ENCODE measurements at places on chromosomes 6 and 20.
A peak's percentile ranks its signal among the peaks of the same experiment; 100 is the strongest.

- no peak for DNase-seq
Observed at GRCh38 chr6:24933266-24933665, 2.5 kb downstream of the RIPOR2 start.

GRCh38 chr6:11113038-11113437, 1.5 kb upstream of the ERVFRD-1 start:
- no peak for DNase-seq

DNA sequence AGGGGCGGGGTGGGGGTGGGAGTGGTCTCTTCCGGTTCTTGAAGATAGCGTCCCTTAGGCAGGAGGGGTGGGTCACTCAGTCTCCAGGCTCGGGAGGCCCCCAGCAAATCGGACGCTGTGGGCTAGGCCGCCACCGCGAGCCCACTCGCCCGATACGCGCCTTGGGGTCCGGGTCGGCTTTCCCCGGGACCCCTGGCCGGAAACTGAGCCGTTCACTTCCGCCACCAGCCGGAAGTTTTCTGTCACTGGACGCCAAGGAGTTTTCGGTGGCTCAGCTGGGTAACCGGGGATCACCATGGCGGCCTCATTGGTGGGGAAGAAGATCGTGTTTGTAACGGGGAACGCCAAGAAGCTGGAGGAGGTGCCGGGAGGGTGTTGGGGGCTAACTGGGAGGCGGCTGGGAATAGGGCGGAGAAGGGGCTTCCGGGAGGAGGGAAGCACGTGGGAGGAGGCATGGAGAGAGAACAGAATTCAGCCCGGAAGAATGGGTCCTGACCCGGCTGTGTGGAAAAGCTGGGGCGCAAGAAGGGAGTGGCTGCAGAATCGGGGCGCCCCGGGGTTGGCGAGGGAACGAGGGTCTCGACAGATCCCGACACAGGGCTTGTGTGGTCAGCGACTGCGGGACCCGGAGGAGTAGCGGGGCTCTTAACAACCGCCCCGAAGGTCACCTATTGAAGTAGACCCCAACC, at the start of gene ITPA:
TSS of gene ITPA (plus strand) at position 242 of the 689 bp plus-strand sequence. CDS start at position 296, 54 bp downstream.
- DNase-seq, result peak; percentile 46

DNA sequence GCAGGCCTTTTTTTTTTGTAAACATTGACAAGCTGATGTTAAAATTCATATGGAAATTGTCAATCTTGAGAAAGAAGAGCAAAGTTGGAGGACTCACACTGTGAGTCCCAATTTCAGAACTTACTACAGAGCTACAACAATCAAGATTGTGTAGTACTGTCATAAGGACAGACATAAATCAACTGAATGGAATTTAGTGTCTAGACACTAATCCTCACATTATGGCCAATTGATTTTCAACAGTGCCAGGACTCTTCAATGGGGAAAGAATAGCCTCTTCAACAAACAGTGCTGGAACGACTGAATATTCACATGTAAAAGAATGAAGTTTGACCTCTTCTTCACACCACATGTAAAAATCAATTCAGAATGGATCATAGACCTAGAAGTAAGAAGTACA, 60.8 kb downstream of the TGM2 start:
- DNase-seq, result no peak

DNA sequence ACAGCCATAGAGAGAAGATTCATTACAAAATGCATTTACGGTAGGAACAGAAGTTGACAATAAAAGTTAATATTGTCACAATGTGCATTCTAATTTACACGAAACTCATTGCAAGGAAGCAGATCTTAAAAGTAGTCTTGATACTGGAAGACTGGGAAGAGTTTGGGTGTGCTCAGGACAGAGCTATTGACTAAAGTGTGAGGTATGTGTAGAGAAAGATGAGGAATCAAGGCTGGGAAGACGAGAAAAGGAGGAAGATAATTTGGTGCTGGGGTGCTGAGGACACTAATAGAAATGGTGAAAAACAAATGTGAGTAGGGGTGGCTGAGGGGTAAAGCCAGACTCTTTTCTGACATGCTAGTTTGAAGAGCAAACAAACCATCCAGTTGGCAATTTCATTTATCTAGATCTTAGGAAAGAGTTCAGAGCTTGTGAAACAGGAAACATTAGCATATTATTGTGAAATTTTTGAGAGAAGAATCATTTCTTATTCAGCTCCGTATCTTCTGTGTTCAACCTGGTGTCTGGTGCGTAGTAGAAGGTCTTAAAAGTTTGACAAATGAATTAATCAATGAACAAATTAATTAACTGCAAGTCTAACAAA, 72.7 kb downstream of the ELOVL4 start:
- no peak for DNase-seq

DNA sequence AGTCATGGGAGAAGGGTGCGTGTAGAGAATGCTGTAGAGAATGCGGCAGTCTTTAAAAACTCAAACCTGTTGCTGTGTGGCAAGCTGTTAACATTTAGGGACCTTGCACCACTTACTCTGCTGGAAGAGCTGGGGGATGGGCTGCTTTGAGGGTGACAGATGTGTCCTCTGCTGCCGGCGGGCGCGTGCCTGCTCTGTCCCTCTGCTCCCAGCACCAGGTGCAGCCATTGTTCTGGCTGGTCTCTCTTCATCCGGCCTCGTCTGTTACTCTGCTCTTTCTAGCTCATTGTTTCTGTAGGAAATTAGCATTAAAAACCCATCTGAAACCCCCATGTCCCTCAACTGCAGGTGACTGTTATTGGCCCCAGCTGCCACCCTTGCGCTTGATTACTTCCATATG, 78.5 kb downstream of the CBFA2T2 start:
- DNase-seq, result no peak

GRCh38 chr6:170084166-170084730, 206.6 kb downstream of the DLL1 start:
- DNase-seq, result no peak

DNA sequence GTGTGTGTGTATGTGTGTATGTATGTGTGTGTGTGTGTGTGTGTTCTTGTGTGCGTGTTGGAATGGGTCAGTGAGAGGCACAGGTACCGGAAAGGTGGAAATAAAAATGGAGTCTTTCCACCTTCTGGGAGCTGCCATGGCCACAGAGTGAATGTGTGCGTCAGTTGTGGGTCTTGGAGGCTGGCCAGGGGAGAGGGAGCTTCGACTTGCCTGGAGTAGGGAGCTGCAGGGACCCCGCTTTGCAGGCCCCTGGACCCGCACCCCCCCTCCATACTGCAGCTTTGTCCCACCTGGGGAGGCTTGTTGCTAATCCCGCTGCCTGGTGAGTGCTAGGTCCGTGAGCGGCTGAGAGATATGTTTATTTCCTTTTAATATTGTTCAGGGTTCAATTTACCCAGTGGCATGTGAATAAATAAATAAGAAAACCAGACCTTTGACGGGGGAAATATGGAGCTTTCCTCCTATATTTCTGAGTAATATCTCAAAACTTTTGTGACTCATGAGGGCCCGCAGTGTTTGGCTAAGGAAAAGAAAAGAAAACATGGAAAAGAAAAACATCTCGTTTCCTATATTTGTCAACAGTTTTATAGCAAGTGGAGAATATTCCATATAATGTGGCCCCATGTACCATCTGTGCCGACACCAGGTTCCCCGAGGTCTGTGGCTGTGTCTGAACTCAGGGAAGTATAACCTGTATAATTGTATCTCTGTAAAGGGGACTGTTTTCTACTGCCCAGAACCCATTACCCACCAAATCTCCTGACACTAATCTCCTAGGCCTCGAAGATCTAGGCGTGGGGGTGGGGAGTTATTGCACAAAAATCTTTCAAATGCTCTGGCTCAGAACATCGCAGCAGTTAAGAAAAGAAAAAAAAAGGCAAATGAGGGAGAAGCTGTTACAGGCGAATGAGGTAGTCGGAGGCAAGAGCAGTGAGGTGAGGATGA, 24.6 kb upstream of the CCDC167 start:
- DNase-seq, result no peak

- no peak for DNase-seq
Observed at GRCh38 chr6:147400968-147401367, 107.5 kb upstream of the SAMD5 start.

DNA sequence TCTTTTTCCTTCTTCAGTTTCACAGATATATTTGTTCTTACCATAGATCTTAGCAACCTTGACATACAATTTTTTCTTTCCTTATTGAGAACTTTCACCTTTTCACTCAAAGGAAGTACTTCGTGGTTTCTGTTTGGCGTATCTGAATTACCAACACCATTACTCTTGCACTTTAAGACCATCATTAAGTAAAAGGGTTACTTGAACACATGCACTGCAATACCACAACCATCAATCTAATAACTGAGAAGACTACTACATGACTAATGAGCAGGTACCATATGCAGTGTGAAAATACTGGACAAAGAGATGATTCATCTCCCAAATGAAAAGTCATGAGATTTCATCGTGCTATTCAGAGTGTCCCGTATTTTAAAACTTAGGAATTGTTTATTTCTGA, 21.7 kb upstream of the SENP6 start:
- no peak for DNase-seq

GRCh38 chr6:155690820-155691219, 235.2 kb upstream of the NOX3 start:
- DNase-seq, result no peak

- DNase-seq, result no peak
Observed at GRCh38 chr6:147633191-147633590, 124.7 kb downstream of the SAMD5 start.

DNA sequence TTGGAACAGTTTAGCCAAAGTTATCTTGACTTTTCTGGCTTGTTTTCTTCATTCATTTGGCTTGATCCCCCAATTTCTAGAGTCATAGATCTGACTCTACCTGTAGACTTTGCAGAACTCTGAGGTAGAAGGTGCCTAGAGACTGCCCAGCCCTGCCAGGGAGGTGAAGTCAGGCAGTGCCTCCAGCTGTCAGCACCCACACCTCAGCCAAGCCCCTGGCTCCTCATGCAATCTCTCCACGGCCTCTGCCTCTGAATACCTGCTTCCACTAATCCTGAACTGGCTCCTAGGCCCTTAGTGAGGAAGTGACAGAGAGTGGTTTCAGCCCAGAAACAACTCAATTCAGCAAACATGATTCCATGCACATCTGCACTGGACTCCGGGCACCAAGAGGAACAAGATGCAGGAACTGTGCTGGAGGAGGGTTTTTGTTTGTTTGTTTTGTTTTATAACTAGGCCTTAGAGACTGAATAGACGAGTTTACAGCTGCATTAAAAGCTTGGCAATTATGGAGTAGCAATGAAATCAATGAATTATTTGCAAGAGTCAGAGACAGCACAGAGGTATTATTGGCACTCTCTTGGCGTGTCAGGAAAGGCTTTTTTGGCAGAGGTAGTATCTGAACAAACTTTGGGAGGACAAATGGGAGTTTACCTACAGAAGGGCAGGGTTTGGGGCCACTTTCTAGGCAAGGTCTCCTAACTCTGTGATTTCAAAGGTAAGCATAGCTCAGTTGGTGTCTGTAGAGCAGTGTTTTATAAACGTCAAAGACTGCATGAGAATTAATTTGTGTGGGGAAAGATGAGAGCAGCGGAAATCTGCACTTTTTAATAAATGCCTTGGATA, 25.2 kb downstream of the TGM3 start:
- no peak for DNase-seq

GRCh38 chr6:37669887-37670437, 27.7 kb downstream of the MDGA1 start:
- DNase-seq, result no peak

- DNase-seq, result no peak
Observed at GRCh38 chr6:137122612-137123011, 50.8 kb downstream of the IL22RA2 start.

DNA sequence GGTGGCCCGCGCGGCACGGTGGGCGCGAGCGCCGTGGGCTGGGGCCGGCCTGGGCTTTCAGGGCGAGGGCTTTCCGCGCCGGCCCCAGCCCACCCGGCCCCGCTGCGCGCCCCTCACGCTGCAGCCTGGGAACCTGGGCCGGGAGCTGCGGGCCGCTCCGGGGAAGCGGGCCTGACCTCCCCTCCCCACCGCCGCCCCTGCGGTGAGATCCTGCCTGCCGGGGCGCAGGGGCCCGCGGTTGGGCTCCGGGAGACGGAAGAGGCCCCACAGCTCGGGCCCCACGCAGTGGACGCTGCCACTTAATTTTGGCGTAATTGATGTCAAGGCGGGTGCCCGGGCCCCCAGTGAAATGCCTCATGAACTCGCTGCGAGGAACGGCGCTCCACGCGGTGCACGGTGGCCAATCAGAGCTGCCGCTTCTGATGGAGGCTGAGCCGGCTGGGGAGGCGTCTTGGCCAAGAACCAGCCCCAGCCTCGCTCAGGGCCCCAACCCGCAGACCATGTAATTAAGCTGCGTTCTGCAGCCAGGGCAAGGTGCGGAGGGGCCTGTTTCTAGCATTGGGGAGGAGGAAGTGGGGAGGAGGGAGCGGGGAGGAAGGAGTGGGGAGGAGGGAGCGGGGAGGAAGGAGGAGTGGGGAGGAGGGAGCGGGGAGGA, 96.1 kb upstream of the BHLHE23 start:
- peak; percentile 71 for DNase-seq

DNA sequence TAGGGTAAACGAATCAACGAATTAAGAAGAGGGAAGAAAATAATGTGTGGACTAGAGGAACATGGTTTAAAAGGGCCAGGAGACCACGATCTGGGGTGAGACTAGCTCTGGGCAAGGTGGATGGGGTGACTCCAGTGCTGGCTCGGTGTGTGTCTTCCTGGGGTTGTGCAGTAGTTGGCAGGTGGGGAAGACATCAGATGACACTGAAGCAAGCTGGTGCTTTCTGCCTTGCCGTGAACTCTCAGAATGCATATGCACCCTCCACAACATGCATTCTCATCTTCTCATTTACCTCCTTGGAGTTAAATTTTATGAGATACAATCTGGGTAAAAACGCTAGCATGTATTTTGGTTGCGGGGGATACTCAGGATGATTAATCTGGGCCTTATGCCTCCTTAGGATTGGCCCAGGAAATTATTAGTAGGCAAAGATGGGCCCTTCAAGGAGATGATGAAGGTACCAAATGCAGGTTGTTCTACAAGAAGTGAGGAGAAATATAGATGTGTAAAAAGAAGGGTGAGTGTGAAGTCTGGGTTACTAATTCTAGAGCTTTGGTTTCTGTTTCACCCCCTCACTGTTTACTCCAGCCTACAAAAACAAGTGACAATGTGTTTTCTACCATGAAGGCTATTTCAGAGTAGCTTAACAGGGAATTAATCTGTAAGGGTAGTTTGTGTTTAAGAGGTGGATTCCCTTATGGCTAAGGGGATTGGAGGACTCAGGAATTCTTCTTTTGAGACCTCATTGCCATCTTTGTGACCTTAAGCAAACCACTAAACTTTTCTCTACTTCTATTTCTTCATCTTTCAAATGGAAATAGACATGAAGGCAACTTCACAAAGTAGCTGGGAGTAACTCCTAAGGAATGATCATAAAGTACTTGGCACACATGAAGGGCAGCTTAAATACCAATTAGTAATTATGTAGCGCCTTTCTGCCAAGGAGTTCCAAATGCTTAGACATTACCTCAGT, 71.0 kb upstream of the SUPT3H start:
- no peak for DNase-seq
